HS-5 (cell line): ENCODE measurements at places on chromosomes 7 and 10.

- no peak for DNase-seq
These were observed 344.2 kb upstream of the MKI67 start for GRCh38 chr10:128470321-128470965.

DNA sequence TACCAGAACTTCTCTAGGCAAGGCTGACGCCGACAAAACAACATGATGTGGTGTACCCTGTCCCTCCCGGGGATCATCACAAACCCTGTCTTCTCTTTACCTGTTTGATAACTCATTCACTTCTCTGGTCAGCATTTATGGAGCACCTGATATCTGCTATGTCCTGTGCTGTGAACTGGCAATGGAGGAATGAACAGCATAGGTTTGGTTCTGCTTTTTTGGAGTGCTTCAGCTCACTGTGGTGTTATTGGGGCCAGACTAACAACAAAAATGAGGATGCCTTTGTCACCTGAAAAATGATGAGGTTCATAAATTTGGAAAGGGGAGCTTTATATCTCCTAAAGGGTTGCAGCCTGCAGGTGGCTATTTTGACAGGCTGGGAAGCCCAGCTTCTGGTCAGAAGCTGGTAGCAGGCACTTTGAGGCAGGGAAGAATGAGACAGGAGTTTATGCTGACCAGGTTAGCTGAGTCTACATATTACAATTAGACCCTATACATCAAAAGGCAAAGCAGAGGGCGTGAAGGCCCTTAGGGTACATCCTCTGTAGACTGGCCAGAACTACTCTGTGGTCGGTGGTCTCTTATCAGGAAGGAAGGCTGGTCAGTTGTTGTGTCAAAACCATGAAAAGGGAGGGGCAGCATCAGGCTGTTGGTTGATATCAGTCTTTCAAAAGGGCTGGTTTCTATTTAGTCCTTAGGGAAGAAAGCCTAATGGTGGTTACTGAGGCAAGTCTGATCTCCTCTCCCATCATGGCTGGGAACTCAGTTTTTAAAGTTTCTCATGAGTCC lies 42.3 kb downstream of the SH2D4B start:
- no peak for DNase-seq

DNA sequence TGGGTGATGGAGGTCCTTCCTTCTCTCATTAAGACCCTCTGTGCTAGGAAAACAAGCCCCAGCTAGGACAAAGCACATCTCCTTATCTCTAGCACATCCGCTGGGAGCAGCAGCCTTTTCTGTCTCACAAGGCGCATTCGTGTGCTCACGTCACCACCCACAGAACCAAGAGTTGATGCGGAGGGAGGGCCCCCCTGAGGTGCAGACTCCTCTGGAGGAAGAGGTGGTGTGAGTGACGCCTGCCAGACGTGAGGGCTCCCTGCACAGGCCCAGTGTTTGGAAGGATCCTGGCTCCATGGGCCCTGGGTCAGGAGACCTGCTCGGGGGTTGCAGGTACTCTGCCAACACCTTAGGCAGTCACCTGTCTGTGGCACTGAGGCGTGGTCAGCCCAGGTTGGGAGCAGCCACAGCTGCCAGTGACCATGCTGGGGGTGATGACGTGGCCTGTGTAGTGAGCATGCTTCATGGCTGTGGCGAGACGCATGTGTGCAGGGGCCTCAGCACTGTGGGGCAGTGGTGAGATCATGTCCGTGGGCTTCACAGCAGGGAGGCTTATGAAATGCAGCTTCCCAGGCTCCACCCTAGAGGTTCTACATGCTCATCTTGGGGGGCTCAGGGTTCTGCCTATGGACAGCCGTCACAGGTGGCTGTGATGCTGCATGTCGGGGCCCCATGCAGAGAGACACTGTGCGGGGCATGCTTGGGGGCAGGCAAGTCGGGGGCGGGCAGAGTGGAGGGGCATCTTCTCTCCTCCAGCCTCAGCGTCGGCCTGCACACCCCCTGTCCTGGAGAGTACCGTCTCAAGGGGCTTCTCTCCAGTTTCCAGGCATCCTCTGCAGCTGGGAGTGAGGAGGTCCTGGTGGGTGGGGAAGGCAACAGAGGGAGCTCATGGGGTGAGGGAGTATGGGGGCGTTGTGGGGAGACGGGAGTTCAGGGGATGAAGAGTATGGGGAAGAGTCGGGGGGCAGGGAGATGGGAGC lies 56.2 kb upstream of the DPYSL4 start:
- DNase-seq = no peak

- no peak for DNase-seq
These were observed 23.9 kb downstream of the SLC18A2 start for GRCh38 chr10:117264782-117265181.

GRCh38 chr7:55917771-55918170 lies 30.5 kb downstream of the ZNF713 start:
- no peak for DNase-seq

- DNase-seq = no peak
These were observed 354.8 kb upstream of the CELF2 start for GRCh38 chr10:10662716-10663408.

- DNase-seq = no peak
These were observed 56.2 kb upstream of the A1CF start for GRCh38 chr10:50941629-50942028.

GRCh38 chr7:47405921-47406800 lies 175.8 kb downstream of the TNS3 start:
- DNase-seq = no peak

DNA sequence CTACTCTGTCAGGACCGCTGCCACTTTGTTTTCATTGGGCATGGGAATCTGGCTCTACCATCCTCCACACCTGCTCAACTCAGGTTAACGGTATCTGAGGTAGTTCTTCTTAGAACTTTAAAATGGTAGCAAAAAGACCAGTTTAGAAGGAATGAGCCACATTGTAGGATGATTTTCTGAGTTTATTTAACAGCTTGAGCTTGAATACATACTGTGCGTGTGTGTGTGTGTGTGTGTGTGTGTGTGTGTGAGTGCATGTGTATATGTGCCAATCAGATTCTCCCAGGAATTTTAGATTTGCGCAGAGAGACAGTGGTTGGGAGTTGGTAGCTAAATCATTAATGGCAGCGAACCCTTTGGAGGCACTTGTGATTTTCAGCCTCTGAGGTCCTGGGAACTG lies 81.4 kb downstream of the SPAG6 start:
- no peak for DNase-seq

DNA sequence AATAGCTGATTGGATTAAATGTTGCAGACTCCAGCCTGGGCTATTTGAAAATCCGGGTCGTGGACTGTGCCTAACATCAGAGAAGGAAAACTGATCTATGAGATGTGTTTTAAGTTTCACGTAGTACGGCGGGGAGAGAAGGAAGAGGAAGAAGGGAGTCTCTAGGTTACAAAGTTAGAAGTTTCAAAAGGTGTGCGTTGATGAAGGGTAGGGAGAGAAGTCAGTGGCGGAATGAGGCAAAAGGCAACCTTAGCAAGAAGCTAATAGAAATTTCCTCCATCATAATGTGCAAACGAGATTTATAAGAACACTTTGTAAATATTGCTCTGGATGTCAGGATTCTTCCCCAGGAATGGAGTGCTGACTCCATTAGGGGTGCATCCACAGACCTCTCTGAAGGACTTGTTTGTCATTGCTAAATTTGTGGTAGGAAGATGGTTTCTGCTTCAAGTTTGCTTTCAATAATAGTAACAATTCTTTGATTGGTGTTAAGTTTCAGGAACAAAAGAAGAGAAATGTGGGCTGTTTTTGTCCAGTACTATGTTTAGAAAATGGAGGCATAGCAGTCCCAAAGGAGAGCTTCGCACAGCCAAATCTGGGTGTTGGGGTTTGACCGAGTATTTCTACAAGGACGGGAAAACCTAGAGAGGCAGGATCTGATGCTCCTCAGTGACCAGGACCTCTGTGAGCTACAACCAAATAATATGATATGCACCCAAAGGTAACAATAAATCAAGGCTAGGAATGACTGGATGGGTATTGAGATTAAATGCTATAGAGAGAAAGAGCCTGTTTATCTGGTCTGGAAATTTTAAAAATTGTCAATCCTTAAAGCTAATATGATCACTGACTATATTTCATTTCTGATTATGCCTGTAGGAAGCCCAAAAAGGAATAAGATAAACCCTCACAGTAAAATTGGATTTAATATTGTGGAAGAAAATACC lies 8.2 kb downstream of the TWIST1 start:
- no peak for DNase-seq

- no peak for DNase-seq
These were observed 56.8 kb upstream of the YAE1 start for GRCh38 chr7:39509436-39509835.

- no peak for DNase-seq
These were observed 605.6 kb upstream of the CNTNAP2 start for GRCh38 chr7:145511004-145511403.
